ENCODE measurements at places on chromosomes 13 and 19. TPM values are rescaled to one million over a fixed set of nuclear protein-coding genes. Genes with fewer than 3 reads are reported as not detected.

Gene ZNF677
- 2.9 TPM for total RNA-seq

Gene PRODH2
- not detected for total RNA-seq

Gene SBK2
- total RNA-seq, result not detected

Gene LILRB5
- not detected for total RNA-seq

Gene SULT2A1
- not detected for total RNA-seq

Gene ANKRD24
- 4.2 TPM for total RNA-seq
